ENCODE measurements at places on chromosomes 2 and 18. TPM values are rescaled to one million over a fixed set of nuclear protein-coding genes. Genes with fewer than 3 reads are reported as not detected.
A peak's percentile ranks its signal among the peaks of the same experiment; 100 is the strongest.

The MEIS1 gene
- 167 TPM for polyA plus RNA-seq

DNA sequence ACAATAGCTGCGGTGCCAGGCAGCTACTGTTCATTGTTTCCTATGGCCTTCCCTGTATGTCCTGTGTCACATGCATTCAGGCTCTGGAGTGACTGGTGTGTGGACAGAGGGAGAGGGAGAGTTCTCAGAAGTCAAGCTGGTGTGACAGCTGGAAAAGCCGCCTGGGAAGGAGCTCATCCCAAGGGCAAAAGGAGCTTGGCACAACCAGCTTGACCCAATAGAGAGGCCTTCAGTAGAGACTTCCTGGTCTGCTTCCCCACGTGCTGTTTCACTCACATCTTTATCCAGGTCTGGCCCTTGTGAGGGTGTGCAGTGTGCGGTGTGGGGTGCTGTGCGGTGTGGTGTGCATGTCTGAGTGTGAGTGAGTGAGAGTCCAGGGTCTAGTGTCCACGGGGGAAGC, 11.1 kb upstream of the NT5DC4 start:
- DNase-seq, result no peak

GRCh38 chr18:58541789-58542425, 87.0 kb downstream of the ALPK2 start:
- DNase-seq, result peak; percentile 31

DNA sequence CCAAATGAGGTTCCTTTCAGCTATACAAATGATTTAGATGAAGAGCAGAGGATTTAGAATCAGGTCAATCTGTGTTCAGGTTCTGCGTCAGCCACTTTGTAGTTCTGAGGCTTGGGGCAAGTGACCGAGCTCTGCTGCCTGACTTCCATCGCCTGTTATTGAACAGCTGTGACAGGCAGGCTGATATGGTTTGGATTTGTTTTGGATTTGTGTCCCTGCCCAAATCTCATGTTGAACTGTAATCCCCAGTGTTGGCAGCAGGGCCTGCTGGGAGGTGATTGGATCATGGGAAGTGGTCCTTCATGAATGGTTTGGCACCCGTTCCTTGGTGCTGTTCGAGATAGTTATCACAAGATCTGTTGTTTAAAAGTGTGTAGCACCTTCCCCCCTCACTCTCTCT, 18.6 kb downstream of the TYMS start:
- DNase-seq, result no peak

The ABCB6 gene
- polyA plus RNA-seq, result 41.5 TPM

GRCh38 chr2:25062511-25062917, 20.6 kb downstream of the EFR3B start:
- no peak for DNase-seq

- no peak for DNase-seq
Measured at GRCh38 chr18:62898359-62898758, 183.0 kb downstream of the PHLPP1 start.

- no peak for DNase-seq
Measured at GRCh38 chr2:172571245-172571644, 15.4 kb downstream of the PDK1 start.

- no peak for DNase-seq
Measured at GRCh38 chr2:71507476-71507875, 54.1 kb downstream of the DYSF start.

- no peak for DNase-seq
Measured at GRCh38 chr18:10440884-10441283, 13.6 kb upstream of the APCDD1 start.

The DAPL1 gene
- polyA plus RNA-seq, result not detected

The GALM gene
- 28.4 TPM for polyA plus RNA-seq
